ENCODE measurements at places on chromosomes 4 and X.

- no peak for DNase-seq
Observed at GRCh38 chr4:39539089-39539611, 11.9 kb upstream of the UGDH start.

GRCh38 chr4:153499005-153499404, 32.8 kb downstream of the TMEM131L start:
- DNase-seq: no peak

GRCh38 chrX:134599184-134599914, 58.9 kb downstream of the PLAC1 start:
- peak; percentile 55 for DNase-seq

- DNase-seq: no peak
Observed at GRCh38 chr4:141654098-141654497, 17.7 kb downstream of the IL15 start.

GRCh38 chr4:98803251-98803650, 125.7 kb downstream of the EIF4E start:
- no peak for DNase-seq

DNA sequence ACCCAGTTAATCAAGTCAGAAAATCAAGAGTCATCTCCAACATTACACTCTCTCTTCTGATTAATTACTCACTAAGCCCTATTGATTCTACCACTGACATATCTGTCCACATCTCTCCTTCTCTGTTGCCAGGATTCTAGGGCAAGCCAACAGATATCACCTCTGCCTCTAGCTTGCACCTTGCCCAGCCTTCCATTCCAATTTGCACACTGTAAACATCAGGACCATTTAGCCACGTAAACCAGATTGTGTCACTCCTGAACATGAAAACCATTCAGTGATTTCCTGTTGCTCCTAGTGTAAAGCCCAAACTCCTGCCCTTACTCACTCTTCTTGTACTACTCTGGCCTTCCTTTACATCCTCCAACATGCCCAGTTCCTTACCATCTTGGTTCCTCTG, 68.0 kb upstream of the PLS3 start:
- no peak for DNase-seq

DNA sequence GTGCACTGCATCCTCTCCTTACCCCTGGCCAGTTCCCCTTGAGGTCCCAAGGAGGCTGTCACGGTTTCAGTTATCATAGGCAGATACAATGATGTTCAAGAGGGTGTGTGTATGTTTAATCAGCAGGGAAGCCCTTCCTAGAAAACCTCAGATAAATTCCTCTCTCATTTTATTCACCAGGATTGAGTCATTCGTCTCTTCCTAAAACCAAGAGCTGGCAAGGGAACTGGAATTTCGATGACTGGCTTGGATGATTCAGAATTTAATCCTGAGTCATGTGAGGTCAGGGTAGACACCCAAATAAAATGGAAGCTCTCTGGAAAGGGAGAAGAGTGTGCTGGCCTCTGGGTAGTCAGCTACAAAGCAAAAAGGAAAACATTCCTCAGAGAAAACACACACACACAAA, 106.2 kb upstream of the RAPGEF2 start:
- DNase-seq: no peak
